DMS79 (cell line): ENCODE measurements at places on chromosomes 13 and 19.

GRCh38 chr19:13024951-13025697 lies 29.8 kb downstream of the NFIX start:
- DNase-seq = peak; percentile 61

GRCh38 chr19:55186080-55186479 lies 6.0 kb upstream of the SYT5 start:
- no peak for DNase-seq

- no peak for DNase-seq
These were observed 7.1 kb upstream of the EPN1 start for GRCh38 chr19:55667958-55668357.

GRCh38 chr19:58317476-58318072 lies 9.2 kb upstream of the ZSCAN22 start:
- DNase-seq = no peak

- no peak for DNase-seq
These were observed 660 bp downstream of the CIC start for GRCh38 chr19:42269478-42270345.

DNA sequence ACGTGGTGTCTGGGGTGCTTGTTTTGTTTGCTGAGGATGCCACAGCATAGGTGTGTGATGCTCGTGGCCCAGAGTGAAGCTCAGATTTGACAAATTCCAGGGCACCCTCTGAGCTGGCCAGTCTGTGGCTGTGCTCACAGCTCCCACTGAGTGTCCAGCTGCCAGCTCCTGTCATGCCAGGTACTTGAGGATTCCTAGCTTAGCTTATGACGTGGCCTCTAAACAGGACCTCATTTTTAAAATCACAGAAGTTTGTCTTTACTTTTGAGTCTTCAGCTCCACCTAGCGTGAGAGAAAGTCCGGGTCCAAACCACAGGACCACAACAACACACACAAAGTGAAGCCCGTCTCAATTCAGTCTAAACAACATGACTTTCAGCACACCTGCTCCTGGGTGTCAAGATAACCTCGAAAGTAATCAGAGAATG lies 117.3 kb downstream of the RAB20 start:
- DNase-seq = no peak

DNA sequence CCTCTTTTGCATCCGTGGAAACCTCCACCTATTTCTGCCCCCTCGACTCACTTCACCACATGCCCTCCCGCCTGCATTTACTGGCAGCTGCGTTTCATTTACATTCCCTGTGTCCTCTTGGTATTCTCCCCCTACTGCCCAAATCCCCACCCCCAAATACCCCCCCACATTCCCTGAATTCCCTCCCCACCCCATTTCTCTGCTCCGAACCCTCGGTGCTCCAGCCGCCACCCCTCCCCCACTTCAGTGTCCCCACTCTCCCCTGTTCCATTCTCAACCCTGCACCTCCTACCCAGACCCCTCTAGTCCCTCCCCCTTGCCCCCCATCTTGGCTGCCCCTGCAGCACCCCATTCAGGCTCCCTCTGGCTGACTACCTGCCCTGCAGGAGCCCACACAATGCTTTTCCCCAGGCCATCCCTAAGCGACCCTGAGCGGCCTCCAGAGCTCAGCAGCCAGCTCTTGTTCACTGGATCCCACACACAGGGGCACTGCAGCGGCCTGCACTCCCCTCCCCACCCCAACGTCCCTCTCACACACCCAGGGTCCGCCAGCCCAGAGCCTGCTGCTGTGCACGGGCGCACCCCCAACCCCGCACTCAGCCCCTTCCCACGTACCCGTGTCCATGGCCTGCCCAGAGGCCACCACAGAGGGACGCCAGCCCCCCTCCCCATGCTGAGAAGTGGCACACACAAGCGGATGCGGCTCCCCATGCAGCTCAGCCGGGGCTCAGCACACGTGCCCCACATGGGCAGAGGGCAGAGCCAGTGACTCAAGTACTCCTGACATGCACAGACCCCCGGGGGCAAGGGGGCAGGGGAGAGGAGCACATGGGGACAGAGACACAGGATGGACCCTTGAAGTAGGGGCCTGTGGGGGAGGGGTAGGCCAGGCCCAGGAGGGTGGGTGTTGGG lies 26.3 kb downstream of the SHANK1 start:
- no peak for DNase-seq

DNA sequence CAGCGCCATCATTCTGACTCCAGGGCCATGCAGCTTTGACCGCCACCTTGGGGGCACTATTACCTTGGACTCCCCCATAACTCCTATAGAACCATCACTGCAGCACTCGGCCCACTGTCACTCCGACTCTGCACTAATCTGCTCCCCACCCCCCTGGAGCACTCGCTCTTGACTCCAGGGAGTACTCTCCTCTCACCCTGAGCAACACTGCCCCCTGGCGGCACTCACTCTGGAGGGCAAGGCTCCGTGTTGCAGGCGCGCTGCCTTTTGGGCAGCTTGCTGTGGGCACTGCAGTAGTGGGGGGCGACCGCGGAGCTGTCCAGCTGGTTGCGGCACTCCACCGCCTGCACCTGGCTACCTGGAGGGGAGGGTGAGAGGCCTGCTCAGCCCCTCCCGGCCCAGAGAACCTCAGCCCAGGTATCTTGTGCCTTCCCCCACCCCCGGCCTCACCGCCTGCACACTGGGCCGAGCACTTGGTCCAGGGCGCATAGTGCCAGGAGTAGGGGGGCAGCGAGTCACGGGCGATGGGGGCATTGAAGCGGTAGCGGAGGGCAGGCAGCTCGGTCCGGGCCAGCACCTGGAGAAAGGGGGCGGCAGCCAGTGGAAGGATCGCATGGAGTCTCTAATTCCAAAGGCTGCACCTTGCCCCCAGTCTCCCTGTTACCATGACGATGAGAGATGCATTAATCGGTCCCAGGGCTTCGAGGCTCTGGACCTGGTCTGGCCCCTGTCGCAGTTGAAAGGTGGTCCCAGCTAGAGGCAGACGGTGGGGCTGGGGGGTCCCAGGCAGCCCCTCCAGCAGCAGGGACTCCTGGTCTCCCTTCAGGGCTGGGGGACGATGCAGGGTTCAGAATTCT lies 8.9 kb upstream of the MYO1F start:
- DNase-seq = no peak

DNA sequence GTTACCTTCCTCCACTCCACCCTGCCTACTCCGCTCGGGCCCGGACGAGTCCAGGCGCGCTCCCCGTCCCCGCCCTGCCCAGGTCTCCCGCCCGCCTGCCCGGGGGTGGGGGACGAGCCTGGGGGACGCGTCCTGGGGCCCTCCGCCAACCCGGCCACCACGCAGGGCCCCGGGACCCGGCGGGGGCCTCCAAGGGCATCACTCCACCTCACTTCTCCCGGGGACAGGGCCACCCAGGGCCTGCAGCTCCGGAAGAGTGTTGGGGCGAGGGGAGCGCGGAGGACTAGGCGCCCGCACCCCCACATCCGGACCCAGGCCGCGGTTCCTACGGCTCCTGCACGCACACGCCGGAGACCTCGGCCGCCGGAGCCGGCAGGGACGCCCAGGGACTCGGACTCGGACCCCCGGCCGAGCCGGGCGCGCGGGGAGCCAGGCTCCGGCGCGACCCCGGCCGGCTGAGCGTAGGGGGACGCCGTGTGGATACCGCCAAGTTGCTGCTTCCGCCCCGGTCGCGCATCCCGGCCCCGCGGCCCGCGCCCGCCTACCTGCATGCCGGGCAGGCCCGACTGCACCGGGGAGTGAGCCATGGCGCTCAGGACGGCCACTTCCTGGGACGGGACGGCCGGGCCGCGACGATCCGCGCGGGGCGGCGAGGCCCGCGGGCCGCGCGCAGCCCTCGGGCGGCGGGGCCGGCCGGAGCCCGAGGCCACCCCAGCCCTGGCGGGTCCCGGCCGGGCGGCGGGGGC lies 534 bp downstream of the STK24 start:
- no peak for DNase-seq

- DNase-seq = no peak
These were observed 475.6 kb downstream of the KLF12 start for GRCh38 chr13:73658639-73659038.

- no peak for DNase-seq
These were observed 1525.4 kb downstream of the SLITRK1 start for GRCh38 chr13:82356667-82357410.

GRCh38 chr13:110132225-110132982 lies 174.6 kb downstream of the COL4A1 start:
- DNase-seq = peak; percentile 38

DNA sequence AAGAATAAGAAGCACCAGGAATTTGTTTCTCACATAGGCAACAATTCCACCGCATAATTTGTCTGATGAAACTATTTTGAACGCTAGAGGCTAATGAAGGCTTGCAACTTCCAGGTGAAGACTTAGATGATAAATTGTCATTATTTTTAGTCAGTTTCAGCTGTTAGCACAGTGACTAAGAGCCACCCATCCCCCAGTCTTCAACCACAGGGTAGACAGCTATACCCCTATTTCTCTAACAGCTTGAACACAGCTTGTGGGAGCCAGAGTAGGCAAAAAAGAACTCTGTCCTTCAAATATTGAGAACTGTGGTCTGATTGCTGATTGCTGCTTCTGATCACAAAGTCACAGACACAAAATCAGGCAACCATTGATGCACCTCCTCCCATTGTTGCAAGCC lies 1124.8 kb upstream of the PRR20A start:
- DNase-seq = no peak

DNA sequence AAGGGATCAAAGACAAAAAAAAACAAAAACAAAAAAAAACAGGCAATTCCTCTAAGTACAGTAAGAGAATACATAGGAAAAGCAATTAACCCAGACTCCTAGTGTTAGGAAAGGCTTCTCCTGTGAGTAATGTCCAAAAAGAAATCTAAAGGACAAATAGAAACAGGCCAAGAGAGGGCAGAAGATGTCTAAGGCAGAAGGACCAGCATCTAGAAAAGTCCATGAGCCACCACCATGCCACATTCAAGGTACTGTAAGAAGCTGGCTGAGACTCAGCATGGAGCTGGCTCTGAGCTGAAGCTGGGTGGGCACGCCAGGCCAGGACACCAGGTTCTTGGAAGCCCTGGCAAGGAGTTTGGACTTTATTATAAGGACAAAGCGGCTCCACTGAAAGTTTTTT lies 118.1 kb upstream of the FRY start:
- no peak for DNase-seq

- no peak for DNase-seq
These were observed 7.2 kb downstream of the UHRF1 start for GRCh38 chr19:4916292-4917082.

DNA sequence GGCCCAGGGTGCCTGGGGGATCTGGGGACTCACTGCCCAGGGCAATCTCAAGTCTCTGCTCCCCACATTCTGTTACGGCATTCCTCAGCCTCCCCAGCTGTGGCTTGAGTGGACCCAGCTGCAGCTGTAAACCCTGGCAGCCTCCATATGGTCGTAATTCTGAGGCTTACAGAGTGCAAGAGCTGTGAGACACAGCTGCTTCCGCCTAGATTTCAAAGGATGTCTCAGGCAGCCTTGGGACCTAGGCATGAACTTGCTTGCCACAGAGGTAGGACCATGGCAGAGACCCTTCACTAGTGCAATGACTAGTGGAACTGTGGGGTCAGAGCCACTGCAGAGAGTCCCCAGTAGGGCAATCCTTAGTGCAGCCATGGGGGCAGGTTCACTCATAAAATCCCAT lies 297.5 kb downstream of the ENOX1 start:
- no peak for DNase-seq

DNA sequence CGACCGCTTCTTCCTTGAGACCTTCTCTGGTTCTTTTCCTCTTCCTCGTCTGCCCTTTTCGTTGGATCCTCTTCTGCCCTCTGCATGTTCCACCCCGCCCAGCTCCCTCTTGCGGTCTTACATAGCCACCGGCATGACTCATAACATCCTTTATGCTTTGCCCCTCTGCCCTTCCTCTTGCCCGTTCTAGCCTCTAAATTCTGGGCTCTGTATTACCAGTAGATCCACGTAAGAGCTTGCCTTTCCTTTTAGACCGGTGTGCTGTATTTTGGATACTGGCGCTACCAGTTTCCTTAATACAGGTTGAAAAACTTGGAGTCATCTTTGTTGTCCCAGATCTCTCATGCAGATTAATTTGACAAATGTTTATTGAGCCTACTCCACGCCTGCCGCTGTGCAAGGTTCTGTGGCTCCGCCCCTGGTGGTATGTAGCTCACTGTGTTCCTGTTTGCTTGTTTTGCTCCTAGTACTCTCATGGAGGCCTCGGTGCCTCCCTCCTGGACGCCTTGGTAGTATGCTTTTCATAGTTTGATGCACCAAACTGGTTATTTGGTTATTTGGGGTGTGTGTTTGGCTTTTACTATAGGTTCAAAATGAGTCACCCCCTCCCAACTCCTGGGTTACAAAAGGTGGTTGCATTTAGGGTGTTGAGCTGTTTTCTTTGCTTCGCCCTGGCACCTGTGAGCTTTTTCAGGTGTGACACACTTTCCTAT lies 1.7 kb downstream of the GTF3A start:
- peak; percentile 28 for DNase-seq

- DNase-seq = no peak
These were observed 864.3 kb downstream of the SLITRK6 start for GRCh38 chr13:84934911-84935310.

DNA sequence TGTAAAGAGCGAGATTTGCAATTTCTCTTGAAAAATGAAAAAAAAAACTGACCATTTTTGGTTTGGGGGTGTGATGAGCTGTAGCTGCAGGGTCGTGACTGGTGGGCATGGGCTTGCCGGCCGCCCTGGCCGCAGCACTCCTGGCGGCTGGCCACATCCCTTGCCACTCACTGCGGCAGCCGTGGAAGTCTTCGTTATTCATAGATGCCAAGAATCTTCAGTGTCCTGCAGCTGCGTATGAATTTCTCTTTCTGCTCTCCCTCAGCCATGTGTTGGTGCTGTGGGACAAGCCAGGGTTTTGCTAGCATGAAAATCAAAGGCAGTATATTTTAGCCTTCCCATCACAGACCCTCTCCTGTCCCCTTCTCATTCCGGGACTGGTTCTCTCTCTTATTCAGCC lies 151.7 kb upstream of the TSHZ3 start:
- no peak for DNase-seq

DNA sequence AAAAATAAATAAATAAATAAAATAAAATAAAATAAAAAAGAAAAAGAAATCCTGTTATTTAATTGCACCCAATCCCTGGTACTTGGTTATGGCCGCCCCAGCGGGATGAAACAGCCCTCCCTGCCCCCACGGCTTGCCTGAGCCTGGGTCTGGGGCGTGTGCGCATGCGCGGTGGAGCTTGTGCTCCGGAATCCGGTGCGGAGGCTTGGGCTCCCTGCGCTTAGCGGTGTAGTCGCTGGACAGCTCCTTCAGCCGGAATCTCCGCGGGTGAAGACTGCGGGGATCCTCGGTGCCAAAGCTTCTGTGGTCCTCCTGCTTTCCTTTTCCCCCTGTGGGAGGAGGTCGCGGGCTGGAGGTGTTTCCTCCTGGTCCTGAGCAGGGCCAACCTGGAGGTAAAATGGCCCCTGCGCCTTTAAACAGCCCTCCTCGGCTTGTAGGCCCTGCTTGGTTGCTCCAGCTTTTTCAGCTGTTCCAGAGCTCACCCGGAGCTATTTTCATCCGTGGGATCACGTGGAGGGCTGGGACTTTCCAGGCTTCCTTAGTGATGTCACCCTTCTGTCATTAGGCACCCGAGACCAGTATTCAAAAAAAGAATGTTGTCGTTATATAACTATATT lies at the start of gene PLA2G4C:
PLA2G4C (minus strand) TSS at position 468 of the 617 bp plus-strand sequence. CDS start 4,288 bp downstream, outside the sequence.
- DNase-seq = peak; percentile 82

- no peak for DNase-seq
These were observed 437 bp downstream of the SMARCA4 start for GRCh38 chr19:10961073-10961860.

GRCh38 chr19:45498411-45499195 lies at the start of gene PPM1N:
TSS of gene PPM1N (plus strand) at chr19:45498443. CDS start at chr19:45498473, 30 bp downstream.
- no peak for DNase-seq
